PC-3 (cell line): ENCODE measurements at places on chromosomes 4 and X.
A peak's percentile ranks its signal among the peaks of the same experiment; 100 is the strongest.

DNA sequence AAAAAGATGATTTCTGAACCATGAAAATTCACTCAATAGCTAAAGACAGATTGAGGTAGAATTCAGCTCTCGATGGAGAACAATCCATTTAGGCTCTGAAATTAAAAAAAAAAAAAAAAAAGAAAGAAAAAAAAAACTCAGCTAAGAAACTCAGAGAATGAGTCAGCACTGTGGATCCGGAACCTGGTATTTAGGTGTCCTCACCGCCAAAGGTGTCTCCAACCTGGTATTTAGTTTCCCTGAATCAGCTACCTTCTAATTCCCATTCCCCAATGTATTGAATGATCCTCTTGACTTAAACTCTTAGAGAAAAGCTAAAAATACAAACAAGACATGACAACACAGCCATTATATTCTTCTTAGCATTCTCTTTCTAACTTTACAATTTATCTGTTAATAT lies 150.3 kb upstream of the RASGEF1B start:
- DNase-seq = no peak

- peak; percentile 63 for DNase-seq
Measured at GRCh38 chrX:129522184-129523078, 859 bp downstream of the SMARCA1 start.

- DNase-seq = no peak
Measured at GRCh38 chr4:14309431-14309830, 681.9 kb upstream of the BOD1L1 start.

DNA sequence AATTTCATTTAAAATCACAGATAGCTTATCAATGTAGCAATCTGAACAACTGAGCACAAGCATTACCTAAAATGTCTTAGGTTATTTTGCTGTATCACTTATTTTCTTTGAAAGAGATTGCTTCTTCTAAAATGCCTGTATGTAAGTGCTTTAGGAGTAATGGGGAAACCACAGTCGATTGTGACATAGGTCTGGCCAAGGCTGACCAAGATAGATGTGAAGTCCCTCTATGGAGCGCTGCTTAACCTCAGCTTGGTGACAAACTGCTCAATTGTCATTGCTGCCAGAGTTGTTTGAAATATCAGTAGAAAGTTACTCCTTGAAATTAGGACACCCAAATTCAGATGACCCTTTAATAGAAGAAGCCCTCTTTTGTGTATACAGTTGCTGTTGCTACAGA lies 401.9 kb upstream of the NDST4 start:
- DNase-seq = no peak

- DNase-seq = no peak
Measured at GRCh38 chr4:18296411-18296810, 274.9 kb upstream of the LCORL start.

DNA sequence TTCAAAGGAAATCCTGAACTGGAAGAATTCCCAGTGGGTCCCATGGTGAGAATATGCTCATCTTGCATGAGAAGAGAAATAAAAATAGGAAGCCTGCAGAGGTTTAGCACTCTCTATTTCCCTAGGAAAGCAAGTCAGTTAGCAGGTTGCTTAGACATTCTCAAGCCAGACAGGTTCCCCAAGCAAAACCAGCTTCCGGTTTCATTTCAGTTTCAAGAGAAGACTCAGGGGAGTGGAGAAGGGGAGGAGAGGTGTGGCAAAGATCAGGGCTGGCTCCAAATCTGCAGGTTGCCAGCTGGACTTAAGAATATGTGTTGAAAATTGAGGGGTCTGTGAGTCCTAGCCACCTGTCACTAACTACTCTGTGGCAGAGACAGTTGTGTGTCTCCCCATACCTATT lies 107.5 kb downstream of the CLNK start:
- DNase-seq = no peak

- peak; percentile 34 for DNase-seq
Measured at GRCh38 chr4:75107755-75108612, 175.1 kb downstream of the PARM1 start.
